RWPE2 (cell line): ENCODE measurements at places on chromosomes 11 and 22.

- H3K4me3 ChIP-seq: no peak overlapping the region
- no peaks in the 10 kb centered on the region for H3K4me1 ChIP-seq
- no peak overlapping the region for H3K27ac ChIP-seq
- peaks cover 50% of the 10 kb centered on the region for H3K36me3 ChIP-seq
Measured at GRCh38 chr11:74084796-74085541, 76.1 kb upstream of the UCP3 start.

DNA sequence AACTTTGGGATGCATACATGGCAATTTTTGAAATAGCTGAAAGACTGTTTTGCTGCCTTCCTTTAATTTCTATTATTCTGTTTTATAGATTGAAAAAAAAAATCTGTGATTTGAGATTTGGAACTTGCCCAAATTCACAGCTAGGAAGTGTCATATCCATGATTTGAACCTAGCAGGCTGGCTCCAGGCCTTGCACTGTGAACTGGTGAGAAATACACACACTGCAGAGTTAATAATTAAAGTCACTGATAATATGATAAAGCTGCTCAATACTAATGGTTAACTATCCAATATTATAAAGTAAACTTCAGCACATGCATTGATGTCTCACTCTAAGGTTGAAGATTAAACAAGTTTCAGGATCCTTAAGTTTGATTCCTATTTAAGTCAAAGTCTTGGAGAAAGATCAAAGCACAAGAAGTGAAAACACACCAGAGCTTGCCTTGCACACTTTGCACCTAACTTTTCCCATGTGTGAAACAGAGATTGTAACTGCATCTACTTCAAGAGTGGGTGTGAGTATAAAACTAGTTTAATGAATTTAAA, 150.6 kb upstream of the CCDC179 start:
- H3K4me3 ChIP-seq: no peak overlapping the region
- no peak for DNase-seq
- H3K27me3 ChIP-seq: no peaks in the 10 kb centered on the region
- no peaks in the 10 kb centered on the region for H3K4me1 ChIP-seq

DNA sequence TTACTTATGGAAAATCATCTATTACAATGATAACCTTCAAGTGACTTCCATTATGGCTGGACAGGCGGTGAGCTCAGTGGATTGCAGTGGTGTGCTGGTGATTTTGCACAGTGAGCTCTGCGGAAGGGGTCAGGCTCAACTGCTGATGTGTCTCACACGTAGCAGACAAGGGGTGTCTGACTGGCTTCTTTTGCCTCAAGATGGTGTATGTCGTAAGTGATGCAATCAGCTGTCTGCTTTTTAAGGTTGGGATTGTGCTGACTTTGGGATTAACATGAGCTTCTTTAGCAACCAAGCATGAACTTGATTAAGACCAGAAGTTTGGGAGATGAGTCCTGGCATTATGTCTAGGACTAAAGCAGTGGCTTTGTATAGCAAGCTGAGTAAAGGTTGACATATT, 49.5 kb downstream of the POLD3 start:
- DNase-seq: no peak
- peaks cover 3% of the 10 kb centered on the region for H3K4me1 ChIP-seq
- no peak overlapping the region for H3K27ac ChIP-seq
- H3K27me3 ChIP-seq: no peaks in the 10 kb centered on the region

DNA sequence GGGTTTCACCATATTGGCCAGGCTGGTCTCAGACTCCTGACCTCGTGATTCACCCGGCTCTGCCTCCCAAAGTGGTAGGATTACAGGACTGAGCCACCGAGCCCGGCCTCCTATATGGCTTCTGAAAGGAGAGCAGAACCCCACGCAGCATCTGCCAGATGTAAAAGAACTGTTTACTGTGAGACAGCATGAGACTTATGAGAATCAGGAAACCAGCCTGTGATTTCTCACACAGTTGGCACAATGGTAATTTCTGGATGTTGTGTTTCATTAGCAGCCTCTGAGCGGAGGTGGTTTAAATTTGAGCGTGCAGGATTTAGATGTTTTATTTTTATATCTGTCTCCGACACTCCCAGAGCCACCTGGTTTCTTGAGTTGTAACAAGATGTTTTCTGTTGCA, 33.8 kb downstream of the CEP164 start:
- peaks cover 42% of the 10 kb centered on the region for H3K36me3 ChIP-seq
- H3K4me1 ChIP-seq: no peaks in the 10 kb centered on the region
- H3K4me3 ChIP-seq: no peak overlapping the region

DNA sequence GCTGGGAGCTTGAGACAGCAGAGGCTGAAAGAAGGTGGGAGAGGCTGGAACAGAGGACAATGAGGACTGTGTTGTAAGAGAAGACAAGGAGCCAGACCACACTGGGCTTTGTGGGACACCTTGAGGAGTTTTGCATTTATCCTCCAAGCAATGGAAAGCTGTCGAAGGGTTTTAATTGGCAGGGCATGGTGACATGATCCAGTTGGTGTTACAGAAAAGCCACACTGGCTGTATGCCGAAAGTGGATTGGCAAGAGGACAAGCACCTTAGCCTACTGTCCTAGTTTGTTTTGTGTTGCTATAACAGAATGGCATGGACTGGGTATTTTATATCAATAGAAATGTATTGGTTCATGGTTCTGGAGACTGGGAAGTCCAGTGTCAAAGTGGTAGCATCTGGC, 14.0 kb upstream of the APLNR start:
- H3K4me3 ChIP-seq: no peak overlapping the region
- no peaks in the 10 kb centered on the region for H3K36me3 ChIP-seq
- H3K27ac ChIP-seq: no peak overlapping the region
- H3K27me3 ChIP-seq: peaks cover 5% of the 10 kb centered on the region
- DNase-seq: no peak
- H3K4me1 ChIP-seq: peaks cover 4% of the 10 kb centered on the region

GRCh38 chr11:11043721-11044120, 185.9 kb upstream of the ZBED5 start:
- no peaks in the 10 kb centered on the region for H3K27me3 ChIP-seq
- no peak for DNase-seq
- no peaks in the 10 kb centered on the region for H3K36me3 ChIP-seq

- no peak for DNase-seq
- H3K4me1 ChIP-seq: peaks cover 9% of the 10 kb centered on the region
- no peaks in the 10 kb centered on the region for H3K27me3 ChIP-seq
- no peaks in the 10 kb centered on the region for H3K36me3 ChIP-seq
Measured at GRCh38 chr11:360326-361280, 8.7 kb upstream of the B4GALNT4 start.

GRCh38 chr11:1411301-1411700, 21.6 kb downstream of the BRSK2 start:
- no peak for DNase-seq
- no peaks in the 10 kb centered on the region for H3K4me1 ChIP-seq
- H3K27ac ChIP-seq: no peak overlapping the region
- H3K27me3 ChIP-seq: no peaks in the 10 kb centered on the region
- H3K36me3 ChIP-seq: no peaks in the 10 kb centered on the region

DNA sequence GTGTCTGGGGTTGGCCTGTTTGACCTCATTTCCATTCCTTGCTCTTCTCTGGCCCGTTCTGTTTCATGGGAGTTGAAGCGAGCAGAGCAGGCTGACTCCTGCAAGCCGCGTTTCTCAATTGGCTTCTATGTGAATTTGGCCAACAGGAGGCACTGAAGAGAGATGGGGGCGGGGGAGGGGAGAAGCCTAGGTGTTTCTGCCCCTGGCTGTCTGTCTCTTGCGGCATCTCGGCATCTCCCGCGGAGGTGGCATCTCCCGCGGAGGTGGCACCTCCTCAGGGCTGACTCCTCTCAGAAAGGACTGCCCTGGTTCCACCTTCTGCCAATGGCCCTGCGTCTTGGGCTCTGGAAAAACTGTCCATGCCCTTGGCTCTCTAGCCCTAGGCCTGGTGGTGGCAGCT, 125.6 kb upstream of the CSNK2A3 start:
- no peak overlapping the region for H3K4me3 ChIP-seq
- H3K27ac ChIP-seq: no peak overlapping the region
- no peaks in the 10 kb centered on the region for H3K27me3 ChIP-seq
- H3K4me1 ChIP-seq: peaks cover 6% of the 10 kb centered on the region
- DNase-seq: no peak

DNA sequence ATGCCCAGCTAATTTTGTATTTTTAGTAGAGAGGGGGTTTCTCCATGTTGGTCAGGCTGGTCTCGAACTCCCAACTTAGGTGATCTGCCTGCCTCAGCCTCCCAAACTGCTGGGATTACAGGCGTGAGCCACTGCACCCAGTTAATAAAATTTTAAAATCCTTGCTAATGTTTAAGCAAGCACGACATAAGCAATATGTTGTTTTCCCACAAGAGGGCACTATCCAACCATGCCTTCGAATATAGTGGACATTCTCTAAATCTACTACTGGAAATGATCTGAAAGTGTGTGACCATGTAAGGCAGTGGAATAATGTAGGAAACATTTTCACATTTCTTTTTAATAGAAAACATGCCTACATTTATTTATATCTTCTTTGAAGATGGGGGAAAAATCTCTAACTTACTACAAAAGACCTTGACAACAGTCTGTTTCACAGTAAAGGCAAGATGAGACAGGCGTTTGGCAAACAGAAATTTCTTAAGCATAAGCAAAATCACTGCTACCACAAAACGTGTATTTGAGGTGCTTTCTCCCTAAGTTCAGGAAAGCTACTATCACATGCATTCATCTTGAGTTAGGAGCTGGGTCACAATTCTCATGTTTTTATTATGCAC, 38.2 kb downstream of the PITPNB start:
- peaks cover 15% of the 10 kb centered on the region for H3K4me1 ChIP-seq
- peak overlapping the region; percentile 32 for H3K27ac ChIP-seq
- H3K4me3 ChIP-seq: no peak overlapping the region
- H3K36me3 ChIP-seq: peaks cover 57% of the 10 kb centered on the region
- DNase-seq: no peak

DNA sequence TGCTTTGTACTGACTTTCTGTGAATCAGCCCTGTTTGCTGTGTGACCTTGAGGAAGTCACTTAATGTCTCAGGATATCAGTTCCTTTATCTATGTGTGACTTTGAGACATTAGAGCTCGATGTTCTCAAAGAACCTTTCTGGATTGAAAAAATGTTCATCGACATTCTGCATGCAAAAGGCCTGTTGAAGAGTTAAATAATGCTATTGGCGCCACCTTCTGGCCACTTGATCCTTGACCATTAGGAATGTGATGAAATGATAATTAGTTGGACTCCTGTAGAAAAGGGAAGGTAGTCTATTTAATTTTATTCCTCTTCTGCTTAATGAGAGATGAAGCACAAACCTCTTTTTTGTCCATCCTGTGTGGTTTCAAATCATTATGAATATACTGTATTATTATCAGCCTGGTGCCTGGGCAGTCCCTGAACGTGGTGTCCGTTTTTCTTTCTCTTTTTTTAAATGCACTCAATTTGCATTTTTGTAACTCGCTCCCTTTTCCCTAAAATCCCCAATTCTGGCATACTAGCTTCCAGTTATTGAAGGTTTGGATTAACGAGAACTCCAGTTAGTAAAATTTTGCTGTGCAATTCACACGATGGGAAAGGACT, 20.7 kb downstream of the ELF5 start:
- H3K4me1 ChIP-seq: peaks cover 4% of the 10 kb centered on the region
- no peak for DNase-seq
- H3K36me3 ChIP-seq: no peaks in the 10 kb centered on the region
- H3K27me3 ChIP-seq: no peaks in the 10 kb centered on the region
- H3K4me3 ChIP-seq: no peak overlapping the region

DNA sequence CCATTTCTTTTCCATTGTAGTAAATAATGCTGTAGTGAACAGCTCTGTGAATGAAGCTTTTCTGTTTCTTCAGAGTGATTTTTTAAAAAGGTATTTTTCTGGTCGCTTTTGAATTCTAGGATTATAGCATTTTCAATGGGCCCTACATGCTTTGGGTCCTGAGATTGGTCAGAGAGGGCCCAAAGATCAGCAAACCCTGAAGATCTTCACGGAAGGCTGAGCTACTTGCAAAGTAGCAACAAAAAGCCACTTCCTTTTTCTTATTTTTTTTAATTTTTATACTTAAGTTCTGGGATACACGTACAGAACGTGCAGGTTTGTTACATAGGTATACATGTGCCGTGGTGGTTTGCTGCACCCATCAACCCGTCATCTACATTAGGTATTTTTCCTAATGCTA, 200.5 kb downstream of the FAT3 start:
- no peak for DNase-seq
- H3K36me3 ChIP-seq: no peaks in the 10 kb centered on the region
- no peaks in the 10 kb centered on the region for H3K4me1 ChIP-seq
- no peak overlapping the region for H3K4me3 ChIP-seq

DNA sequence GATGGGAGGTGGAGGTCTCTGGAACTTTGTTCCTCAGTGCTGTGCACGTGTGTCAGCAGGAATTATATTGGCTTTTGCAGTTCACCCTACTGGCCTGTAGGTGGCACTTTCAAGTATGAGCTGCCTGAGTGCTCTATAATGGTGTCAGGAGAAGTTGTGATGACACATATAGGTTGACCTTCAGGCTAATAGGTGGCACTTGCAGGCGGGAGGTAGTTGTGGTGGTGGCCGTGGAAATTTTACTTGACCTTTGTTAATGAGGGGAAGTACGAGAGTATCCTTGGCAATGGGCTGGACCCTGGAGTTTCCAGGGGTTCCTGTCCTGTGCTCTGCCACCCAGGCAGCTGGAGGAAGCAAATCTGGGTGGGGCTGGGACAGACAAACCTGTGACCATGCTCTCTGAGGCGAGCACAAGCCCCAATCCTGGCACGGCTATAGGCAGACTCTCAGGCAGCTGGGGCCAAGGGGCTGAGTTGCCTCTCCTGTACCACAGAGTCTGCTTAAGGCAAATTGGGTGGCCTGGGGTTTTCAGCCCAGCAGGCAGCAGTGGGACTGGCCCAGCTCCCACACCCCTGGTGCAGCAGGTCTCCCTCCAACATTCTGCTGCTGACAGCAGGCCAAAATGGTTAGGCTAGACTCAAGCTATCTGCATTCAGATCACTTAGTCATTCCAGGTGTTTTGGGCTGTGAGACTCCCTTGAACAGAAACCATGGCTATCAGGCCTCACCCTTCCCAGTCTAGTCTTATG, 147.5 kb upstream of the CTSC start:
- no peak for DNase-seq
- H3K27me3 ChIP-seq: no peaks in the 10 kb centered on the region
- peaks cover 24% of the 10 kb centered on the region for H3K4me1 ChIP-seq
- no peaks in the 10 kb centered on the region for H3K36me3 ChIP-seq
- H3K27ac ChIP-seq: no peak overlapping the region
- H3K4me3 ChIP-seq: no peak overlapping the region

GRCh38 chr11:126862664-126863243, 137.8 kb downstream of the KIRREL3 start:
- no peaks in the 10 kb centered on the region for H3K27me3 ChIP-seq
- no peak for DNase-seq
- no peak overlapping the region for H3K27ac ChIP-seq
- H3K4me1 ChIP-seq: no peaks in the 10 kb centered on the region

- H3K27me3 ChIP-seq: no peaks in the 10 kb centered on the region
- no peak overlapping the region for H3K4me3 ChIP-seq
- H3K36me3 ChIP-seq: no peaks in the 10 kb centered on the region; the same call in 1 of the 2 replicates
- no peak for DNase-seq
Measured at GRCh38 chr11:68331338-68331947, 19.1 kb downstream of the LRP5 start.

GRCh38 chr22:50049299-50050195, 8.6 kb downstream of the TTLL8 start:
- H3K4me3 ChIP-seq: no peak overlapping the region
- DNase-seq: no peak
- no peak overlapping the region for H3K27ac ChIP-seq
- no peaks in the 10 kb centered on the region for H3K4me1 ChIP-seq
- no peaks in the 10 kb centered on the region for H3K27me3 ChIP-seq
- H3K36me3 ChIP-seq: no peaks in the 10 kb centered on the region
